A549 treated with Hydrocortisone at 1 μM for 4 hours (cell line): ENCODE measurements at places on chromosomes 16 and 17. TPM values are rescaled to one million over a fixed set of nuclear protein-coding genes. Genes with fewer than 3 reads are reported as not detected.

Gene CTF1
- 0.16 to 0.32 TPM (median 0.18 TPM) in 5 replicates for total RNA-seq

Gene GAS7
- 0.23 to 0.67 TPM (median 0.46 TPM) in 5 replicates for total RNA-seq

Gene SEC14L5
- total RNA-seq: 0.01 to 0.03 TPM (median 0.02 TPM) in 4 of 5 replicates, not detected in the other

Gene ADAM11
- total RNA-seq: 1.8 to 2.2 TPM (median 1.8 TPM) in 5 replicates

Gene PIRT
- total RNA-seq: not detected in 5 replicates

Gene CCDC40
- 5.6 to 7.9 TPM (median 6.9 TPM) in 5 replicates for total RNA-seq

Gene GP1BA
- not detected in 5 replicates for total RNA-seq

Gene PNPO
- 22.1 to 28.4 TPM (median 25.0 TPM) in 5 replicates for total RNA-seq

Gene CCL17
- not detected in 5 replicates for total RNA-seq

Gene FLCN
- total RNA-seq: 30.0 to 37.4 TPM (median 32.9 TPM) in 5 replicates

Gene CD300A
- total RNA-seq: 0.05 to 0.08 TPM (median 0.07 TPM) in 4 of 5 replicates, not detected in the other

Gene FBXW10B
- 1.9 to 3.2 TPM (median 2.7 TPM) in 5 replicates for total RNA-seq

Gene SLC22A31
- 0.92 to 1.9 TPM (median 1.4 TPM) in 5 replicates for total RNA-seq

Gene BAIAP3
- total RNA-seq: 0.64 to 1.6 TPM (median 0.93 TPM) in 5 replicates

Gene CCL1
- not detected in 5 replicates for total RNA-seq

Gene AOC2
- total RNA-seq: 1.6 to 2.4 TPM (median 2.0 TPM) in 5 replicates

Gene RAB11FIP3
- 24.7 to 28.6 TPM (median 27.8 TPM) in 5 replicates for total RNA-seq

Gene ZNF689
- total RNA-seq: 7.5 to 9.3 TPM (median 8.4 TPM) in 5 replicates

Gene PABPN1L
- not detected in 5 replicates for total RNA-seq

Gene CA7
- total RNA-seq: 0.09 TPM in 1 of 5 replicates, not detected in the others

Gene KRT24
- not detected in 5 replicates for total RNA-seq

Gene TAC4
- total RNA-seq: not detected in 5 replicates

Gene ALOX12
- not detected in 5 replicates for total RNA-seq

Gene PRSS53
- 1.0 to 2.5 TPM (median 1.6 TPM) in 5 replicates for total RNA-seq

Gene KRT13
- total RNA-seq: 0.09 to 0.29 TPM (median 0.24 TPM) in 5 replicates

Gene CSH2
- not detected in 5 replicates for total RNA-seq

Gene KRTAP2-1
- not detected in 5 replicates for total RNA-seq

Gene TEX14
- total RNA-seq: 0.16 to 0.50 TPM (median 0.16 TPM) in 5 replicates

Gene CCDC144A
- total RNA-seq: 0.69 to 1.4 TPM (median 1.2 TPM) in 5 replicates

Gene CDC27
- total RNA-seq: 62.6 to 91.9 TPM (median 78.1 TPM) in 5 replicates

Gene CA4
- 0.09 to 0.29 TPM (median 0.20 TPM) in 3 of 5 replicates, not detected in the others for total RNA-seq

Gene OTOP3
- not detected in 5 replicates for total RNA-seq

Gene DNAAF8
- 0.95 to 2.2 TPM (median 1.2 TPM) in 5 replicates for total RNA-seq

Gene HP
- not detected in 5 replicates for total RNA-seq

Gene TBC1D3D
- total RNA-seq: not detected in 5 replicates

Gene PPP1R27
- total RNA-seq: 0.15 to 0.39 TPM (median 0.22 TPM) in 4 of 5 replicates, not detected in the other

Gene MT1A
- 22.0 to 34.8 TPM (median 26.9 TPM) in 5 replicates for total RNA-seq

Gene SECTM1
- 1.4 to 3.6 TPM (median 2.1 TPM) in 5 replicates for total RNA-seq

Gene NPIPB9
- 1.1 to 2.0 TPM (median 1.7 TPM) in 5 replicates for total RNA-seq

Gene PRM2
- not detected in 5 replicates for total RNA-seq

Gene MYH2
- not detected in 5 replicates for total RNA-seq

Gene ADORA2B
- total RNA-seq: 11.1 to 16.5 TPM (median 14.6 TPM) in 5 replicates

Gene CDT1
- total RNA-seq: 27.4 to 32.2 TPM (median 30.6 TPM) in 5 replicates

Gene KAT2A
- total RNA-seq: 41.3 to 45.4 TPM (median 44.6 TPM) in 5 replicates

Gene TBC1D28
- total RNA-seq: not detected in 5 replicates

Gene CPHXL
- not detected in 5 replicates for total RNA-seq

Gene AURKB
- total RNA-seq: 137 to 153 TPM (median 149 TPM) in 5 replicates

Gene ARL6IP1
- 253 to 441 TPM (median 289 TPM) in 5 replicates for total RNA-seq

Gene DCXR
- 61.0 to 102 TPM (median 96.9 TPM) in 5 replicates for total RNA-seq

Gene RAC3
- total RNA-seq: 25.9 to 40.2 TPM (median 36.1 TPM) in 5 replicates

Gene KRT12
- not detected in 5 replicates for total RNA-seq

Gene TMEM235
- not detected in 5 replicates for total RNA-seq

Gene SPEM3
- total RNA-seq: 0.02 to 0.03 TPM in 2 of 5 replicates, not detected in the others

Gene ATMIN
- 28.7 to 33.8 TPM (median 31.7 TPM) in 5 replicates for total RNA-seq

Gene TMEM92
- 14.9 to 23.2 TPM (median 16.1 TPM) in 5 replicates for total RNA-seq

Gene CACNG5
- total RNA-seq: 0.16 TPM in 1 of 5 replicates, not detected in the others

Gene ITGAX
- 1.0 to 1.5 TPM (median 1.1 TPM) in 5 replicates for total RNA-seq
